Kidney glomerular epithelial cell (primary cell): ENCODE measurements at places on chromosomes 7 and 10.
A peak's percentile ranks its signal among the peaks of the same experiment; 100 is the strongest.

GRCh38 chr7:46360296-46360695 lies 439.2 kb upstream of the IGFBP3 start:
- no peak for DNase-seq

- no peak for DNase-seq
Measured at GRCh38 chr7:48428091-48428684, 256.9 kb downstream of the ABCA13 start.

GRCh38 chr10:111836571-111836970 lies 347.0 kb downstream of the GPAM start:
- DNase-seq, result no peak

DNA sequence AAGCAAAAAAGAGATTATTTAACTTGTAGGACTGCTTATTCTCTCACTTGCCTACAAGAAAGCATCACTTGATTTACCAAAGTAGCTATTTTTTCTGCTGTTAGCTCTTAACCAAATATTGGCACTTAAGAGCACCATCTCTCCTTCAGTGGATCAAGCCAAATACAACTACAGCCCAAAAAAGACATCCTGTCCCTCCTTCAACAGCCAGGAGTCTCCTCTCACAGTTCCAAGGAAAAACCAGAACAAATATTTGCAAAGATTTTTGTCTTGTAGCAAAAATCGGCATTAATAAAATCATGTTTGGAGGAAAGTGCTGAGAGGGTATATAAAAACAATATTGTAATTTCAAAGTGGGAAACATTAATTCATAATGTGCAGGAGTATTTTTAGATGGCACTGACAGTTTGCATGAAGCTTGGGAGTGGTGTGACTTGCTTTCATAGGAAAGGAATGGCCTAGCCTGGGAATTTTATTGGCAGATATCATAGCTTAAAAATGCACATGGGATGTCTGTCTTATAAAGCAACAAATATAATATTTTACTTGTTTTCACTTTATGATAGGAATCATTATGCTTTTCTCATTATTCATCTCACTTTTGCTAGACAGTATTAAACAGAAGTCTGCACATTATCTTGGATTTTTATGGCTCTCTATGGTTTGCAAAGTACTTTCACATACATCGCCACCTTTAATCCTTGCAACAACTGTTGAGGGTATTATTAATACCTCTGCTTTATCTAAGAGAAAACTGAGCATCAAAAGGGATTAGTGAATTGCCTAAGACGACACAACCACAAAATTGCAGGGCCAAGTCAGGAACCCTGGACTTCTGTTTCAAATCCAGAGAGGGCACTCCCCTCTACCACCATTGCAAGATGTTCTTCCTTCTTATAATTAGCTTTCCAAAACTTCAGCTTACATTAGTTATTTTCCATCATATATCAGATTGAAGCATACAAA lies 103.5 kb downstream of the AGMO start:
- DNase-seq, result no peak

- DNase-seq, result peak; percentile 60
Measured at GRCh38 chr10:29163746-29164145, 125.1 kb upstream of the LYZL1 start.

GRCh38 chr7:50470250-50471163 lies 20.4 kb upstream of the FIGNL1 start:
- no peak for DNase-seq

DNA sequence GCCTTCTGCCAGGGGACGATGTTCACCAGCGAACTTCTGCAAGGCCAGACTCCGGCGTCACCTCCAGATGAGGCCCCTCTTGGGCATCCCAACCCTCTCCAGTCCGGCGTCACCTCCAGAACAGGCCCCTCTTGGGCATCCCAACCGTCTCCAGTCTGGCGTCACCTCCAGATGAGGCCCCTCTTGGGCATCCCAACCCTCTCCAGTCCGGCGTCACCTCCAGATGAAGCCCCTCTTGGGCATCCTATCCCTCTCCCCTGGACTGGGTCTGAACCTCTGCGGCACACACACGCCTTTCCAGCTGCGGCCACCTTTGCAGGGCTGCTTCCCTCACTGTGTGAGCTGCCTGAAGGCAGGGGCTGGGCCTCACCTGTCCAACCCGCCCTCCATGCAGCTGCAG lies 241.5 kb downstream of the ELFN1 start:
- no peak for DNase-seq

- peak; percentile 30 for DNase-seq
Measured at GRCh38 chr7:136114966-136115762, 138.0 kb upstream of the MTPN start.

- DNase-seq, result no peak
Measured at GRCh38 chr10:22370320-22370719, 25.0 kb downstream of the SPAG6 start.

DNA sequence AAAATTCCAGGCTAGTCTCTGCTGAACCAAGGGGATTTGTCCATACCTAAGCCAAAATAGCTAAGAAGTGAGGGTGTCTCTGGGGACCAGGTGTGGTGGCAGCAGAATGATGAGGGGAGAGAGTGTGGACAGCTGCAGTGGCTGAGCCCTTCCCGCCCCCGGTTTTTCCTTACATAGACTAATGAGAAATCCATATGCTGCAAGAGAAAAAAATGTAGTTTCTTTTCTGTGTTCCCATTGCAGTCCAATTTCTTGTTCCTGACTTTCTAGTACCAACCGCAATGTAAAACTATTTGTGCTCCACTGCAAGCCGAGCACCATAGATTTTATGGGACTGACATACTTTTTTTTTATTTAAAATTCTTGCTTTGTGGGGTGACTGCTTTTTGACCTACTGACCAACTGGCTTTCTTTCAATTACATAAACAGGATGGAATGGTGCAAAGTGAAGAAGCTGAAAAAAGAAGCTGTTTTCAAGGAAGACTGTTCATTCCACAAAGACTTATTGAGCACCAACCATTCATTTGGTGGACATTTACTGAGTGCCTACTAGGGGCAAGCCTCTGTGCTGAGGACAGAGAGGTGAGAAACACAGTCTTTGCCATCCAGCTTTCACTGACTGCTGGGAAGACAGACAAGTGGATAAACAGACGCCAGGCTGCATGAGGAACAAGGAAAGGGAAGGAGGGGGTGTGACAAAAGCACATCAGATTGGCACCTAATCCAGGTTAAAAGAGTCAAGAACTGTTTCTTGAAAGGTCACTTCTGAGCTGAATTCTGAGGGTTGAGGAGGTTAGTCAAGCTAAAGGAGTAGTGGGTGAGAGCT lies 9.8 kb downstream of the CEP41 start:
- DNase-seq, result no peak

- DNase-seq, result no peak
Measured at GRCh38 chr7:90326500-90326899, 5.4 kb upstream of the FAM237B start.

- no peak for DNase-seq
Measured at GRCh38 chr10:79258894-79259293, 88.4 kb upstream of the PPIF start.

GRCh38 chr7:79673421-79673820 lies 220.0 kb upstream of the MAGI2 start:
- DNase-seq, result no peak

DNA sequence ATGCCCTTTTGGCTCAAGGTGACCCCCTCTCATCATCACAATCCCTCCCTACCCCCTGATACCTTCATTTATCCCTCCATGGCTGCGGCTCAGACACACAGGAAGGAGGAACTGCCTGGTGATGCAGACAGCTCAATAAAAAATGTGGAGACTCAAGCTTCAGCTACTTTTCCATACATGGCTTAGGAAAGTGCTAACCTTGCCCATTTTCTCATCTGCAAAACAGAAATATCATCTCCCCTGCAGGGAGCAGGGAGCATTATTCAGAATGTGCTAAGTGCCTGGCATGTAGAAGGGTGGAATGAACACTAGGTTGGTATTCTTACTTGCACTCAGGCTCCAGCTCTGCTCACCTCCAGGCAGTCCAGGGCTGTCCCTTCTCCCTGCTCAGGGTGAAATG lies 23.8 kb downstream of the CXCL12 start:
- no peak for DNase-seq

DNA sequence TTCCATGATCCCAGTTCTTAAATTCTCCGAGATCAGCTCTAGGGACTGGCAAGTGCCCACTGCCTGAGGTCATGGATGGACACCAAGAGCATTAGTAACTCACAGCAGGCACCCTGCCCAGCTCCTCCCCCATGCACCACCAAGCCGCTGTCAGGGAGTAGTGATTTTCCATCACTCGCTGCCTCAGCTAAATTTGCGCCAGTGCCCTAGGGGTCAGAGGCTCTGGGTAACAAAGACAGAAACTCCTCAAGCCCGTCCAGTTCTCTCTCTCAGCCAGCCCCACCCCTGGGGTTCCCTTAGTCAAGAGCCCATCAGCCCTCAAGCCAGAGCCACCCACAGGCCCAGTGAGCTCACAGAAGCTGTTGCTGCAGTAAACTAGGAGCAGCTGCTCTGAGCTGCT lies 30.0 kb downstream of the PAX2 start:
- peak; percentile 56 for DNase-seq

GRCh38 chr10:132783940-132784865 lies 1.7 kb downstream of the NKX6-2 start:
- DNase-seq, result no peak

DNA sequence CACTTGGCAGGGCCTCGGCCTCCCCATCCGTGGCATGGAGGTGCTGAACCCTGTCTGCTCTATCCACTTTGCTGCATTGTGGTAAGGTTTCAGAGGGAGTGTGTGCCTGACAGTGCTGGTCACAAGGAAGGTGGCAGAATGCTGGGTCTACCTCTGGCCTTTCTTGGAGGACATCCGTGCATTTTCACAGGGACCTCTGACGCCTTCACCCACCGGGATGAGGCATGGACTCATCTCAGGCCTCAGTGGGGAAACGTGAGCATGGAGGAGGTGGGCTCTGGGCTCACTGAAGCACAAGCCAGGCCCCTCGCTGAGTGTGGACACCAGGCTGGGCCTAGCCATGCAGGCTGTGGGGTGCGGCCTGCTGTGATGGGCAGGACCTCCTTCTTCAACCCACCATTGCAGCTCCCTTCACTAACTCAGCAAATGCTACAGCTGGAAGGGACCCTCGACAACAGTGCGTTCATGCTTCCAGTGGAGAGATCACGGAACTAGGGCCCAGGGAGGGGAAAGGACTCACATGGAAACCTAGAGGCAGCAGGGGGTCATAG lies 8.6 kb downstream of the TBATA start:
- no peak for DNase-seq

- peak; percentile 79 for DNase-seq
Measured at GRCh38 chr10:62732841-62733653, 71.5 kb upstream of the ADO start.

DNA sequence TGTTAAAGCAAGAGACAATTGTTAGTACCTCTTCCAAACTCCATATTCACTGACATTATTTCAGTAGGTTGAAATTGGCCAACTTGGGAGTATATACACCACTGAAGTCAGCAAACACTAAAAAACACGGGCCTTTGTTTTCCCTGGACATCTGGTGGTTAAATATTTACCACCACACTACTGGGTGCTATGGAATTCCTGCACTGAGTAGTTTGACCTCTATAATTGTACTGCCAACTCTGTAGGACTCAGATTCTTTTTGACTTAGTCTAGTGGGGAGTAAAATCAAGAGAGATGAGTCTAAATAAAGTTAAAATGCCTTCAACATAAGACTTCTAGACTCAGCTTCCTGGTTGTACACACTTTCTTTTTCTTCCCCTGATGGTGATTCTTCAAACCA lies 41.3 kb upstream of the TES start:
- peak; percentile 87 for DNase-seq

DNA sequence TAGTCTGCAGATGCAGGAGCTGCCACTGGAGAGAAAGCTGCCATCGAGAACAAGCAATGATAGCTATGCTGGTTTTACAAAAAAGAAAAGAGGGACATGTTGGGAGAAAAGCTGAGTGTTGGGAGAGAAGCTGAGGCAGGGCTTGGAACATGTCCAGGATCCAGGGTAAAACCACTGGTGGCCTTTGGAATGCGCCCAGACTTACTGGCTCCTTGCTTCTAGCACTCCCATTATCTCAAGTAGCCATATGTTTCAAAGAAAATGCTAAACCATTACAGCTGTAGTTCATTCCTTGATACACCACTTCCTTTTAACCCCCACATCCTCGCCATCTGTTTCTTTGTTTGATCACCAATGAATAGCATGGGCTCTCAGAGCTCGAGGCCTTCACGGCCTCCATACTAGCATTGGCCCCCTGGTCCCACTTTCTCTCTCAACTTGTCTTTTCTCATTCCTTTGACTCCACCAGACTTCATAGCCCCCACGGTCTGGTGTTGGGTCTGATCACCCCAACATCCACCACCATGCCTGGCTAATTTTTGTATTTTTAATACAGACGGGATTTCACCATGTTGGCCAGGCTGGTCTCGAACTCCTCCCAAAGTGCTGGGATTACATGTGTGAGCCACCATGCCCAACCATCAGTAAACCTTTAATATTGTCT lies 23.8 kb upstream of the PLAC9 start:
- no peak for DNase-seq

DNA sequence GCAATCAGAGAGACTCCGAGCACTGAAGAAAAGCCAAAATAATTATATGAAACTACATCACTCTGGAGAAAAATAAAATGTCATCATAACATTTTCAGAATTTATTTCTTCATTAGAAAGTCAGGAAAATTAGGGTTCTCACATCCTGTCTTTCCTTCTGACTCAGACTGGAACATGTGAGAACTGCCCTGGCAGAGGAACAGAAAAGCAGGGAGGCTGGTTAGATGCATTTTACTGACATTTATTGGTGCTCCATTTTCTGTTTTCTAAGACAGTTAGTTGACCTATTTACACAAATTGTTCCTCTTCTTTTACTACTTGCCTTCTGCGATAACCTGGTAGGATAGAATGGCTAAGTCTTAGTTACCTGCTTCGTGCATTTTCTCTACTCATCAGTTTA lies 58.6 kb upstream of the ANK3 start:
- no peak for DNase-seq

DNA sequence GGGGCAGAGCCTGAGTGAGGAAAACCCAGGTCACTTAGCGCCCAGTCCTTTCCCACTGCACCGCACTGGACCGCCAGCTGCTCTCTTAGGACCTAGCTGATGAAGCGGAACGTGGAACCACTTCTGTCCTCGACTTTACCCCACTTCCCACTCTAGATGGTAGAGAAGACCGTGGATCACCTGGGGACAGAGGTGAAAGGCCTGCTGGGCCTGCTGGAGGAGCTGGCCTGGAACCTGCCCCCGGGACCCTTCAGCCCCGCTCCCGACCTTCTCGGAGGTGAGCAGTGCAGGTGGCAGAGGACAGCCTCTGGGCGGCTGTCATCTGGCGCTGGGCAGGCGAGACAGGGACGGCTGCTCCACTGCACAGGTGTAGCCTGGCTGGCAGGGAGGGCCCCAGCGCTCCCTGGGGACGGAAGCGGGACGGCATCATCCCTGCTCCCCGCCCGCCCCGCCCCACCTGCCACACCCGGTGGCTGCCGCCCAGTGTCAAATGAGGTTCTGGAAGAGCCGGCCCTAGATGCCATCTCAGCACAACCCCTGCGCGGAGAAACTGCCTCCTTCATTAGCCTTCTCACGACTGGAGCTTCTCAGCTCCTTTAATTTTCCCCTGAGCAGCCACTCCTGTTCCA lies 11.7 kb downstream of the PLAC9 start:
- DNase-seq, result no peak
